Regular cardiac myocyte (primary cell): ENCODE measurements at places on chromosomes 3 and 15. TPM values are rescaled to one million over a fixed set of nuclear protein-coding genes. Genes with fewer than 3 reads are reported as not detected.

Gene HRG
- total RNA-seq = not detected in 2 replicates

Gene SLC12A1
- under 0.01 TPM in 1 of 2 replicates, not detected in the other for total RNA-seq

Gene MCTP2
- total RNA-seq = 0.58 and 5.6 TPM in 2 replicates

Gene TMEM207
- total RNA-seq = not detected in 2 replicates

Gene ATP13A5
- not detected in 2 replicates for total RNA-seq

Gene CELF6
- 0.28 TPM in 1 of 2 replicates, not detected in the other for total RNA-seq

Gene CIB1
- total RNA-seq = 27.1 and 57.3 TPM in 2 replicates

Gene CACNA2D3
- total RNA-seq = 0.19 and 0.85 TPM in 2 replicates

Gene ITIH1
- total RNA-seq = 0.56 TPM in 1 of 2 replicates, not detected in the other

Gene TM4SF1
- 657 and 1,042 TPM in 2 replicates for total RNA-seq

Gene CX3CR1
- total RNA-seq = under 0.01 TPM in 1 of 2 replicates, not detected in the other

Gene STRIT1
- total RNA-seq = not detected in 2 replicates
